ENCODE measurements at places on chromosomes 5 and 9.

- H3K36me3 ChIP-seq = no peaks in the 10 kb centered on the region
- no peak overlapping the region for H3K4me3 ChIP-seq
- no peak for DNase-seq
- H3K4me1 ChIP-seq = no peaks in the 10 kb centered on the region
- H3K27ac ChIP-seq = no peak overlapping the region
Measured at GRCh38 chr5:3787604-3788003, 192.0 kb downstream of the IRX1 start.

- no peak overlapping the region for H3K27ac ChIP-seq
- peaks cover 84% of the 10 kb centered on the region for H3K36me3 ChIP-seq
- H3K27me3 ChIP-seq = no peaks in the 10 kb centered on the region
- no peak for DNase-seq
Measured at GRCh38 chr9:83669067-83669466, 38.7 kb downstream of the UBQLN1 start.

- peaks cover 8% of the 10 kb centered on the region for H3K36me3 ChIP-seq
- H3K4me1 ChIP-seq = peaks cover 7% of the 10 kb centered on the region
- no peak overlapping the region for H3K27ac ChIP-seq
- no peaks in the 10 kb centered on the region for H3K27me3 ChIP-seq
- H3K4me3 ChIP-seq = no peak overlapping the region
Measured at GRCh38 chr5:138793575-138793974, 40.4 kb downstream of the CTNNA1 start.

GRCh38 chr5:15643731-15644130 lies 143.8 kb downstream of the FBXL7 start:
- no peaks in the 10 kb centered on the region for H3K4me1 ChIP-seq
- no peaks in the 10 kb centered on the region for H3K36me3 ChIP-seq
- DNase-seq = no peak
- no peak overlapping the region for H3K27ac ChIP-seq
- no peak overlapping the region for H3K4me3 ChIP-seq

DNA sequence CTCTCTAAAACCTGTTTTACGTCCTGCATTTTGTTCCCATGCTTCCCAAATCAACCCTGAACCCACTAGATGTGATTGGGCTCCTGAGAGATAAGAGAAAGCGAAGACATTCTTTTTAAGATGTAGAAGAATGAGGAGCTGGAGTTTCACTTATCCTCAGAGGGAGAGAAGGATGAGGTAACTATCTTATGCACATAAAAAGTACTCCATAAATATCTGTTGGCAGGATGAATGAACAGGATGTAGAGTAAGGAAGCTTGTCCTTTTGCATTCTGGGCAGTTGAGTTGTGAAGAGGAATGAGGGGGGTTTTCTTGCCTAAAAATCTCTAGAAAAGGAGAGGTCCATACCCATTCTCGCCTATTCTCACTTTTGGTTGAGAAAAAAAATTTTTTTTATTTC lies 163.2 kb downstream of the UNC13B start:
- no peaks in the 10 kb centered on the region for H3K36me3 ChIP-seq
- H3K4me3 ChIP-seq = no peak overlapping the region
- peaks cover 5% of the 10 kb centered on the region for H3K4me1 ChIP-seq
- no peak overlapping the region for H3K27ac ChIP-seq

- no peak overlapping the region for H3K4me3 ChIP-seq
- H3K36me3 ChIP-seq = no peaks in the 10 kb centered on the region
- H3K4me1 ChIP-seq = no peaks in the 10 kb centered on the region
Measured at GRCh38 chr5:121630402-121630801, 221.3 kb upstream of the FTMT start.

- H3K27ac ChIP-seq = peak overlapping the region; percentile 87
- no peak for DNase-seq
- peaks cover 58% of the 10 kb centered on the region for H3K4me1 ChIP-seq
- no peaks in the 10 kb centered on the region for H3K27me3 ChIP-seq
Measured at GRCh38 chr9:36870960-36871359, 163.1 kb downstream of the PAX5 start.

DNA sequence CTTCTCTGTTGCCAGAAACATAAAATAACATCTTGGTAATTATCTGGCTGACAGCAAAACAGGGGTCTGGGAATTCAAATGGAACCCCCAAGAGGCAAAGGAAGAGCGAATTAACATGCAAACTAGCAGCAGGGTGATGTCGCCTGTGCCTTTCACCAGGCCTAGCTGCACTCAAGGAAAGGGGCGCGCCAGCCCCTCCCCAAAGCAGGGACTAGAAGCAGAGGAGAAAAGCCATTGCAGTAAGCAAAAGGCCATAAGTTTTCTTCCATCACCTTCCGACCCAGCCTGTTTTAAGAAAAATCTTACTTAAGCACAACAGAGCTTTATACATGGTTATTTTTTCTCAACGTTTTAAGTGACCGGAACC lies 539 bp downstream of the POC5 start:
- H3K4me1 ChIP-seq = peaks cover 32% of the 10 kb centered on the region
- no peak for DNase-seq
- H3K4me3 ChIP-seq = peak overlapping the region; percentile 98
- H3K36me3 ChIP-seq = peaks cover 41% of the 10 kb centered on the region
- peaks cover 2% of the 10 kb centered on the region for H3K27me3 ChIP-seq

DNA sequence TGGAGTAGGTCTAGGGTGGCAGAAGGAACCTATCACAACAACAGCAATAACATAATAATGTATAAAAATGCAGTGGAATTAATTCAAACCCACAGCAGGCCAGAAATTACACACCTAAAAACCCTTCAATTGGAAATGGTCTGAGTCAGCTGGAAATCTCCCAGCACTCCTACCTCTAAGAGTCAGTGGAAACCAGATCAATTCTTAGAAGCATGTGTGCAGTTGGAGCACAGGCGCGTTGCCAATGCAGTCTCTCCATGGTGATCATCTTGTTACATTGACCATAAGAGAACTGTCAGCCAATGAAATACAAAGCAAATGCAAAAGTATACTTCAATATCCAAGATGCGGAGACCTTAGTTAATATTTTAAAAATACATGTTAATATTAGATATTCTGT lies 15.1 kb upstream of the CSNK1G3 start:
- H3K36me3 ChIP-seq = no peaks in the 10 kb centered on the region
- H3K27ac ChIP-seq = no peak overlapping the region
- DNase-seq = no peak
- no peak overlapping the region for H3K4me3 ChIP-seq

GRCh38 chr9:14111696-14112095 lies 202.2 kb downstream of the NFIB start:
- no peak for DNase-seq
- no peaks in the 10 kb centered on the region for H3K36me3 ChIP-seq
- H3K27me3 ChIP-seq = no peaks in the 10 kb centered on the region
- H3K4me1 ChIP-seq = no peaks in the 10 kb centered on the region
- no peak overlapping the region for H3K4me3 ChIP-seq
- no peak overlapping the region for H3K27ac ChIP-seq

DNA sequence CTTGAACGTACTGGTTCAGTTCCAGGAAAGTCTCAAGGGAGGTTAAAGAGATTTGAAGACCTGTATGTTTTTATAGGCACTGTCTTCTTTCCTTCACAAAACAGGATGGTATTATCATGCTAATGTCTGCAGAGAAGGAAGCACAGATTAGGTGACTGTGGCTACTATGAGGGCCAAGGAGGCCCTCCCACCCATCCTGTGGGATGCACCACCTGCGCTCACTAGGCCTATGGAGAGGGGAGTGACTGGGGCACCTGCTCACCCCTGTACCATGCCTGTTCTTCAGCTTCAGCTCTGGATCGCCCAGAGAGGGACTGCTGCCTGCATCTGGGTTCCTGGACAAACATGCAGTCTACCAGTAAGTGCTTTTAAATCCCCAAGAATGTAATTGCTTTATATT lies 469.4 kb downstream of the CCDC171 start:
- H3K27me3 ChIP-seq = no peaks in the 10 kb centered on the region
- H3K4me3 ChIP-seq = no peak overlapping the region
- H3K4me1 ChIP-seq = no peaks in the 10 kb centered on the region
- H3K36me3 ChIP-seq = no peaks in the 10 kb centered on the region
- no peak overlapping the region for H3K27ac ChIP-seq

- H3K27ac ChIP-seq = no peak overlapping the region
- H3K27me3 ChIP-seq = no peaks in the 10 kb centered on the region
- no peaks in the 10 kb centered on the region for H3K4me1 ChIP-seq
- no peak for DNase-seq
Measured at GRCh38 chr9:116599342-116599884, 87.7 kb upstream of the TRIM32 start.

DNA sequence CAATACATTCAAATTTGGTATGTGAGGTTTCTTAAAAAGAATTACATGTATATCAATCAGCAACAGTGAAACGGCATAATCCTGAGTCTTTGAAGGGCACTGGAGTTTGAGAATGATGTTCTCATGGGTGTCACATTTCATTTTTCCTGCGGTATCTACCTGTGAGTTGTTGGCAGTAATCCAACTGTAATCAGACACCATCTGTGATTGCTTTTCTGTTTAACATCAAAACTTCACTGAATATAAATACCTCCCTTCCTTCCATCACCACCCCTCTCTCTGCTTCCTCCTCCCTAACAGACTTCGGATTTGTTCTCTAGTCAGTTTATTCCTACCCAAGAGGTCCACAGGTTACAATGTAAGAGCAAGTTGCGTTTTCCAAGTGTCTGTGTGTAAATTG lies 275.2 kb upstream of the PCSK5 start:
- H3K27ac ChIP-seq = no peak overlapping the region
- H3K27me3 ChIP-seq = no peaks in the 10 kb centered on the region
- H3K4me3 ChIP-seq = no peak overlapping the region
- H3K36me3 ChIP-seq = no peaks in the 10 kb centered on the region
